ENCODE measurements at places on chromosomes 13 and 19. TPM values are rescaled to one million over a fixed set of nuclear protein-coding genes. Genes with fewer than 3 reads are reported as not detected.
A peak's percentile ranks its signal among the peaks of the same experiment; 100 is the strongest.

GRCh38 chr19:48403606-48404005 is 10.1 kb downstream of the GRIN2D start:
- no peak overlapping the region for H3K4me3 ChIP-seq
- no peak overlapping the region for H3K27ac ChIP-seq
- no peak for DNase-seq
- H3K4me1 ChIP-seq: peaks cover 6% of the 10 kb centered on the region
- no peaks in the 10 kb centered on the region for H3K27me3 ChIP-seq

Gene SYNE4
- total RNA-seq: 0.72 TPM

GRCh38 chr19:17748884-17749638 is 2.2 kb upstream of the FCHO1 start:
- H3K4me1 ChIP-seq: peaks cover 33% of the 10 kb centered on the region
- peak overlapping the region; percentile 95 for H3K27ac ChIP-seq
- H3K27me3 ChIP-seq: no peaks in the 10 kb centered on the region
- DNase-seq: no peak
- no peaks in the 10 kb centered on the region for H3K36me3 ChIP-seq

- H3K27ac ChIP-seq: no peak overlapping the region
- H3K4me3 ChIP-seq: no peak overlapping the region
- no peaks in the 10 kb centered on the region for H3K27me3 ChIP-seq
- no peaks in the 10 kb centered on the region for H3K4me1 ChIP-seq
- H3K36me3 ChIP-seq: no peaks in the 10 kb centered on the region
Measured at GRCh38 chr13:110329798-110330461, 22.8 kb downstream of the COL4A2 start.

DNA sequence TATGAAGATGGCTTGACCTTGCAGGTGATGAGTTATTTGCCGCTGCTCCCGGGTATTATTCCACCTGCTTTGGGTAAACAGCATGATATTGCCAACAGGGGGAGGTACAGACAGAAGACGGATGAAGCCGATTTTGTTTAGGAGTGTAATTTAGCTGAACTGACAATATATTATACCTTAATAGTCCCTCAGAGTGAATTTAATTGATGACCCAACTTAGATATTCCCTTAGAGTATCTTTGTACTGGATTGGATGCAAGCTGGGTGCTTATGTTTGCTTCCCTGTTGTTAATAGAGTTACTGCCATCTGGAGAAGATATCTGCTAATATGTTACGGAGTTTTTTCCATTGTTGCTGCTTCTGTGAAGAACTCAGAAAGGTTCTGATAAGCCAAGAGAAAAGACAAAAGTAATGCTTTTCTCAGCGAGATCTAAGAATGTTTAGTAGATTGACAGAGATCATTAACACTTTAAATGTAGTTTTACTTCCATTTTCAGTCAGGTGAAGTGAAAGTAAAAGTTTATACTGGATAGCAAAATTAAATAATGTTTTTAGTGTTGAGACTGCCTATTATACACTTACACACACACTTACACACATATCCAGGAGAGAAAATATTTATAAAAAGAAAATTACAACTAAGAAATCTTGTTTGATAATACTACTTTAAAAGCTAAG is 2220.8 kb upstream of the PCDH20 start:
- peak overlapping the region; percentile 51 for H3K4me3 ChIP-seq
- H3K27me3 ChIP-seq: no peaks in the 10 kb centered on the region
- no peaks in the 10 kb centered on the region for H3K4me1 ChIP-seq
- H3K36me3 ChIP-seq: no peaks in the 10 kb centered on the region
- H3K27ac ChIP-seq: 0 out of 2 replicates have a peak overlapping the region, but pooled peaks have one; percentile 18

DNA sequence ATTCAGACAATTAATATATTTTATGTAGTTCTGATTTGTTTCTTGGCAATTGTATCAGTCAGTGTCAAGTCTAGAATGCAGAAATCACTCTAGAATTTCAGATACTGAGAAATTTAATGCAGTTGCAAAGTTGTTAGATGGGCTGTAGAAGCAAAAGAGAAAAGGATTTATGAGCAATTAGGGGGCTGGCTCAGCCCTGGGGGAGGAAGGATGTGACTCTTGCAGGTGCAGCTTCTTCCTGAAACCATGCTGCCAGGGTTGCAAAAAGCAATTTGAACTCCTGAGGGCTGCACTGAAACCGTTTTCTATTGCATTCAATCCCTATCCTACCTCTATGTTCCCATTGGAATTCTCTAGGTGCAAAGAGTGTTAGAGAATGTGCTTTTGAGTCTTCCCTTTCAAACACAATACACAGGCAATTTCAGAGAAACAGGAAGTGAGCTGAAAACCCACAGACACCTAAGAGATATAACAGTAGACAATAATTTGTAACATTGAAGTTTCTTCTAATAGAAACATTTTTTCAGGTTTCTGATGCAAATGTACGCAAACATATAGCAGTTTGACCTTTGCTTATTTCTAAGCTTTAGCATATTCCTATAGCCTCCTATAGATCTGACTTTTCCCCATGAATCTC is 814.7 kb upstream of the ATXN8OS start:
- no peak overlapping the region for H3K4me3 ChIP-seq
- no peak for DNase-seq
- no peaks in the 10 kb centered on the region for H3K27me3 ChIP-seq
- no peaks in the 10 kb centered on the region for H3K4me1 ChIP-seq
- no peak overlapping the region for H3K27ac ChIP-seq

Gene CCDC8
- 0.15 TPM for total RNA-seq

Gene GIPR
- 25.6 TPM for total RNA-seq

Gene TMEM255B
- 0.62 TPM for total RNA-seq

Gene KLK2
- total RNA-seq: 1.6 TPM

- no peaks in the 10 kb centered on the region for H3K27me3 ChIP-seq
- DNase-seq: no peak
- no peak overlapping the region for H3K4me3 ChIP-seq
- H3K36me3 ChIP-seq: no peaks in the 10 kb centered on the region
- H3K27ac ChIP-seq: no peak overlapping the region
- no peaks in the 10 kb centered on the region for H3K4me1 ChIP-seq
Measured at GRCh38 chr19:44575116-44575700, 38.2 kb upstream of the IGSF23 start.

DNA sequence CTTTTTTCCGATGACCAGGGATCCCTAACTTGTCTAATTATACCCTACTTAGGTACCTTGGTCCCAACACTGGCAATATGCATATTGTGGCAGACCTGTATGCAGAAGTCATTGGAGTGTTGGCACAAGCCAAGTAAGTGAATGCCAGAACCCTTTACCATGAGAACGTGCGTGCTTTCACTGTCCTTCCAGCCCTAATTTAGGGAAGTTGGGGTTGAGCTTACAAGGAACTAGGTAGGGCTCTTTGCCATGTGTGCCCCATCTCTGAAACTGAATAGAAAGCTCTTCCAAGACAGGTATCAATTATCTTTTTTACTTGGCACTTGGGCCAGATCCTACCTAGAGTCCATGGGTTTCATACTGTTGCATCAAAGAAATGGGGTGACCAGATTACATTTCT is 93.2 kb downstream of the FRY start:
- H3K4me3 ChIP-seq: no peak overlapping the region
- DNase-seq: no peak
- no peaks in the 10 kb centered on the region for H3K4me1 ChIP-seq
- H3K36me3 ChIP-seq: no peaks in the 10 kb centered on the region
- H3K27me3 ChIP-seq: no peaks in the 10 kb centered on the region
- no peak overlapping the region for H3K27ac ChIP-seq

Gene GTF2F1
- total RNA-seq: 61.7 TPM

GRCh38 chr13:113916330-113916815 is 52.5 kb upstream of the GAS6 start:
- no peak overlapping the region for H3K27ac ChIP-seq
- H3K36me3 ChIP-seq: no peaks in the 10 kb centered on the region
- H3K4me3 ChIP-seq: no peak overlapping the region
- no peak for DNase-seq
- H3K4me1 ChIP-seq: no peaks in the 10 kb centered on the region
- H3K27me3 ChIP-seq: peaks cover 7% of the 10 kb centered on the region

DNA sequence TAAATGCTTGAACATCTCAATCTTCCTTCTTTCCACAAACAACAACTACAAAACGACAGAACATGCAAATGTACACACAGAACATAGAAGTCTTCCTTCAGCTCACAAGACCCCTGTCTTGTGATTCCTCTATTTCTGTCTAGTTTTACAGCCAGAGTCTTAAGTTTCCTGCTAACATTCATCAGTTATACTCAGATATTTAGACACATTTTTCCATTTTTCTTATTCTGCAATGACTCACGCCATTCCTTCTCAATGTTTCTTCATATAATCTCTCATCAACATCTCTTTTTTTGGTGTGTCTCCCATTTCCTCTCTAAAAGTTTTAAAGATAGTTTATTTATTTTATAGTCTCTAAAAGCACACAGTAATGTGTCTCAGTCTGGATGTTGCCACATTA is 1872.9 kb upstream of the PCDH20 start:
- H3K27me3 ChIP-seq: no peaks in the 10 kb centered on the region
- DNase-seq: no peak
- no peaks in the 10 kb centered on the region for H3K4me1 ChIP-seq
- no peaks in the 10 kb centered on the region for H3K36me3 ChIP-seq
- no peak overlapping the region for H3K27ac ChIP-seq
- H3K4me3 ChIP-seq: no peak overlapping the region

DNA sequence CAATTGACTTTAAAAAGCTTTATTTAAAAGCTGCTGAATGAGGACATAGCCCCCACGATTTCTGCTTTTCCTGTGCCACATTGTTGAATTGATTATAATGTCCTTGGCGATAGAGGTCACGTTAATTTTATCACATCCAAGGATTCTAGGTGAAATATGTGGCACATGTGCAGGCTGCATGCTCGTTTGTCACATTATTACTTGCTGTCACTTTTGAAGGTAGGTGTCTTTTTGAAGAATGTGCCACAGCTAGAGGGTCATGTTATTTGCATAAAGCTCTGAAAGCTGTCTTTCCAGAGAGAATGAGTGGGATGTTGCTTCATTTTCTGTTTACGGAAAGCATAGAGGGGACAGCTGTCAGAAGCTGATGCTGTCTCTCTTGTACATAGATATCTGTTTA is 927.6 kb upstream of the ATXN8OS start:
- no peak for DNase-seq
- no peaks in the 10 kb centered on the region for H3K27me3 ChIP-seq
- H3K4me3 ChIP-seq: no peak overlapping the region
- no peaks in the 10 kb centered on the region for H3K36me3 ChIP-seq
- no peak overlapping the region for H3K27ac ChIP-seq

DNA sequence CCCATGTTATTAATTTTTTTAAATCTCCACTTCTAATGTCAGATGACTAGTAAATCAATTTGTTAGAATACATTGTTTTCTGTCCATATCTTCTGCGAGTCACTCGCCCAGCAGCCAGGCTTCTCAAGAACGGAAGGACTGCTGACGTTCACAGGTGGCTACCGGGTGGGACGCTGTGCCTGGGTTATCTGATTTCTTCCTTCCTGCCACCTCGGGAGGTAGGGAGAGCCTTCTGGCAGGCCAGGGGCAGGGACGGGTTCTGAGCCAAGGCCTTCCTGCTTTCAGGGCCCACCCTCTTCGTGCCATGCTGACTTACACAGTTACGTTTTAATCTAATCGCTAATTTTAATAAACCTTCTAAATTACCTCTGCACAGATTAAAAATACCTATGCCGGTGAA is 7.9 kb upstream of the C1QTNF9 start:
- no peak for DNase-seq
- no peak overlapping the region for H3K4me3 ChIP-seq
- peaks cover 26% of the 10 kb centered on the region for H3K36me3 ChIP-seq
- no peak overlapping the region for H3K27ac ChIP-seq
- H3K27me3 ChIP-seq: no peaks in the 10 kb centered on the region

- H3K36me3 ChIP-seq: no peaks in the 10 kb centered on the region
- no peak overlapping the region for H3K4me3 ChIP-seq
- DNase-seq: no peak
- H3K27me3 ChIP-seq: no peaks in the 10 kb centered on the region
- no peaks in the 10 kb centered on the region for H3K4me1 ChIP-seq
- no peak overlapping the region for H3K27ac ChIP-seq
Measured at GRCh38 chr19:44557933-44558332, 28.5 kb upstream of the CEACAM20 start.

- H3K36me3 ChIP-seq: no peaks in the 10 kb centered on the region
- no peaks in the 10 kb centered on the region for H3K27me3 ChIP-seq
- H3K4me3 ChIP-seq: no peak overlapping the region
- no peak overlapping the region for H3K27ac ChIP-seq
Measured at GRCh38 chr19:41801792-41802211, 5.4 kb downstream of the CEACAM3 start.

DNA sequence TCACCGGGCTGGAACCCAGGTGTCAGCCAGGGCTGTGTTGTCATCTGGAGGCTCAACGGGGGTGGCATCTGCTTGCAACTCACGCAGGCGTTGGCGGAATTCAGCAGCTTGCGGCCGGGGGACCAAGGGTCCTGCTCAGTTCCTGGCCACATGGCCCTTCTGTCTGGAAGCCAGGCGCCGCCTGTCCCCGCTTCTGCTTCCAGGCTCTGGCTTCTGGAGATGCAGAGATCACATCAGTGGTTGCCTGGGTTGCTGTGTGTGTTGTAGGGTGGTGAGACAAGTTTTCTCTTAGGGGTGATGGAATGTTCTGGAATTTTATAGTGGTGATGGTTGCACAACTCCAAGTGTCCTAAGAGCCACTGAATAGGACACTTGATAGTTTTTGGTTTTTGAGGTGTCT is 5.0 kb downstream of the ADAT3 start:
- H3K27me3 ChIP-seq: no peaks in the 10 kb centered on the region
- H3K36me3 ChIP-seq: peaks cover 5% of the 10 kb centered on the region
- no peak overlapping the region for H3K4me3 ChIP-seq
- H3K27ac ChIP-seq: no peak overlapping the region
- H3K4me1 ChIP-seq: peaks cover 17% of the 10 kb centered on the region

Gene PALM3
- total RNA-seq: not detected

GRCh38 chr13:29583073-29583785 is 12.3 kb downstream of the SLC7A1 start:
- peaks cover 5% of the 10 kb centered on the region for H3K4me1 ChIP-seq
- no peak overlapping the region for H3K27ac ChIP-seq
- DNase-seq: no peak
- H3K36me3 ChIP-seq: peaks cover 2% of the 10 kb centered on the region
- H3K4me3 ChIP-seq: no peak overlapping the region

GRCh38 chr19:41548954-41549688 is 26.8 kb upstream of the CEACAM21 start:
- peaks cover 36% of the 10 kb centered on the region for H3K4me1 ChIP-seq
- peak overlapping the region; percentile 96 for H3K27ac ChIP-seq
- H3K36me3 ChIP-seq: no peaks in the 10 kb centered on the region
- DNase-seq: no peak
- H3K4me3 ChIP-seq: peak overlapping the region; percentile 83

Data from GM12878 (cell line).